Stimulated activated CD4-positive, alpha-beta T cell treated with anti-CD3 and anti-CD28 coated beads, TNF-alpha, amount 100 ng/mL, for 4 hours (primary cell): ENCODE measurements at places on chromosomes 4 and X.

DNA sequence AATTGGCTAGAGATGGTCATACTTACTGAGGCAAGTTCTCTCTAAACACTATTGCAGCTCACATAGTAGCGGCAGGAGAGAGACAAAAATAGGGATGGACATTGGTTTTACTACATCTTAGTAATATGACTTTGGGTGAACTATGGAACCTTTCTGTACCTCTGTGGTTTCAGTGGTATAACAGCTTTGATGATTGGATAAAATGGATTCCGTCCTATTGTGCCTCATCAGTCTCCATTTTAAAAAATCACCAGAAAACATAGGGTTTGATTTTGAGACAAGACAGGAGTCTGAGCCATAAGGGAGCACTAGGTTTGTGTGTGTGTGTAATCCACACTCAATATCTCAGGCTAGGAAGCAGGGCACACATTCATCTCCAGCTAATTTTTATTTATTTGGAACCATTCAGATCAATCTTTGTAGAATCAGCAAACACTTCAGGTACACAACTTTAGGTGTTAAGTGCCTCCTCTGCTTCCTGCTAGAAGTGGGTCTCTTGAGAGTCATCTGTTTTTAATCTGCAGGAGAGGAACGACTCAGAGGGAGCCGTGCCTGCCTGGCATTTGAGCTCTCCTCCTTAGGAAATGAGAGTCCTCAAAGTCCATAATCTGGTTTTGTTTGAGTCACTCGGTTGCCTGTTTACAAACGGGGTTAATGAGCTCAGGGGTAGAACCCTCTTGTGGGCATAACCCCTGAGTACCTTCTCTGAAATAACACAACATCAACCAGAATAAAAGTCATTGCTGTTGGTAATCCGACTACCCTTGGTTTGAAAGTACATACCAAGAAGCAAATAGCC, 238.5 kb upstream of the BOD1L1 start:
- DNase-seq: no peak

- DNase-seq: no peak
Measured at GRCh38 chrX:70052895-70053615, 3.3 kb upstream of the AWAT2 start.

GRCh38 chrX:19855700-19856381, 31.6 kb downstream of the SH3KBP1 start:
- DNase-seq: no peak

DNA sequence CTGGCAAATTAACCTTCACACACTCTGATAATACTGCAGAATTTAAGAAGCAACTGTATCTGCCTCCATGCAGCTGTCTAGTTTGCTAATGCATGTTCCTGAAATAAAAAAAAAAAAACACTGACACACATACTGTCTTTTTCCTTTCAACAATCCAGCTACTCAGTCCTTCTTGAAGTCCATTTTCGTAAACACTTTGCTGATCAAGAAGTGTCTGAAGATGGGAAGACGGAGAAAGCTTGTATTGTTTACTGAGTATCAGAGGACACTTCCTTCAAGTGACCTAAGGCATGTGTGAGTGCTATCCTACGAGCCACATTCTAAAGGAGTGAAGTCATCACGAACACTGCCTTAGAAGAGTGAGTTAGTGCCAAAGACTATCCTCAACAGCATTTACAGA, 82.6 kb downstream of the LUZP4 start:
- no peak for DNase-seq

GRCh38 chr4:8319731-8320385, 50.3 kb downstream of the HTRA3 start:
- DNase-seq: no peak

DNA sequence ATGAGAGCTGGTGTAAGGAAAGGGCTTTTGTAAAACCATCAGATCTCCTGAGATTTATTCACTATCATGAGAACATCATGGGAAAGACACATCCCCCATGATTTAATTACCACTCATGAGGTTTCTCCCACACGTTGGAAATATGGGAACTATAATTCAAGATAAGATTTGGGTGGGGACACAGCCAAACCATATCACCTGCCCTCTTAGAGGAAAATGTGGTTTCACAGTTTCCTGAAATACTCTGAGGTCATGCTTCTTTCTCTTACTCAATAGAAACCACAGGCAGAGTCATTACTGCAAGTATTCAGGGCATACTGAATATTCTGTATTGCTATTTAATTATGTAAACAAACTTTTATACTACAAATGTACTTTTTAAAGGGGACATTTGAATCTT, 1453.3 kb downstream of the PCDH18 start:
- no peak for DNase-seq

GRCh38 chr4:179307297-179308136, 1865.3 kb upstream of the AGA start:
- no peak for DNase-seq
